ENCODE measurements at places on chromosomes 7 and 10.
A peak's percentile ranks its signal among the peaks of the same experiment; 100 is the strongest.

- DNase-seq, result no peak
These were observed 22.7 kb upstream of the AKR1B10 start for GRCh38 chr7:134504660-134505164.

- DNase-seq, result no peak
These were observed 99.8 kb downstream of the CCDC71L start for GRCh38 chr7:106561151-106561550.

GRCh38 chr7:85392789-85393188 is 205.9 kb upstream of the SEMA3D start:
- DNase-seq, result no peak

DNA sequence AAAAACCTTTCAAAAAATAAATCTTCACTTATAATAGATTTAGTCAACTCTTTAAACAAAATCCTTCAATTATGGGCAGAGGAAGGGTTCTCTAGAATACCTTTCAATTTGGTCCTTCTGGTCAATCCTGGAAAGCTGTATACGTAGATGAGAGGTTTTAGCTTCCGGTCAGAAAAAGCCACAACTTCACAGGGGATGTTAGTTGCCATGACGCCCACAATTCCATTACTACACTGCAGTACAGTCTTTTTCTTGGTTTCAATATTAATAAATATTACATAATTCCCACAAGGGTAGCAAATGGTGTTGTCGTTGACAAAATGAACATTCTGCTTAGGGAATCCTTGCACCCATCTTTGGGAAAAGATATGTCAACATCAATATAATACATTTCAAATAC is 1.7 kb downstream of the CFAP43 start:
- DNase-seq, result no peak

DNA sequence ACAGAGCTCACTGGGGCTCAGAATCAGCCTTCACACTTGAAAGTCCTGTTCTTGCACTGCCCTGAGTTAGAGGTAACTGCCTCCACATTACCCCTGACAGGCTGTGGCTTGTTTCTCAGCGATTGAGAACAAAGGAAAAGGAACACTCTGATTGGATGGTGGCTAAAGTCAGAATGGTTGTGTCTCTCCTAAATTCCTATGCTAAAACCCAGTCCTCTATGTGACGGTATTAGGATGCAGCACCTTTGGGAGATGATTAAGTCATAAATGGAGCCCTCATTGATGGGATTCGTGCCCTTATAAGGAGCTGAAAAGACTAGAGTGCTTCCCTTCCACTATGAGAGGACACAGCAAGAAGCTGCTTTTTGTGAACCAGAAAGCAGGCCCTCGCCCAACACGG is 38.9 kb upstream of the DGKI start:
- no peak for DNase-seq

DNA sequence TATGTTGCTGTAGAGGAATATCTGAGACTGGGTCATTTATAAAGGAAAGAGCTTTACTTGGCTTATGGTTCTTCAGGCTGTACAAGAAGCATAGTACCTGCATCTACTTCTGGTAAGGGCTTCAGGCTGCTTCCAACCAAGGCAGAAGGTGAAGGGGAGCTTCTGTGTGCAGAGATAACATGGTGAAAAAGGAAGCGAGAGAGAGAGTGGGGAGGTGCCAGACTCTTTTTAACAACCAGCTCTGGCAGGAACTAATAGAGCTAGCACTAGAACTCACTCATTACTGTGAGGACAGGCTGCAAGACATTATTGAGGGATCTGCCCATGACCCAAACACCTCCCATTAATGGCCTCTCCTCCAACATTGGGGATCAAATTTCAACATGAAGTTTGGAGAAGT is 94.5 kb downstream of the KIF20B start:
- DNase-seq, result no peak

GRCh38 chr10:11949152-11949551 is 93.5 kb downstream of the UPF2 start:
- DNase-seq, result no peak

DNA sequence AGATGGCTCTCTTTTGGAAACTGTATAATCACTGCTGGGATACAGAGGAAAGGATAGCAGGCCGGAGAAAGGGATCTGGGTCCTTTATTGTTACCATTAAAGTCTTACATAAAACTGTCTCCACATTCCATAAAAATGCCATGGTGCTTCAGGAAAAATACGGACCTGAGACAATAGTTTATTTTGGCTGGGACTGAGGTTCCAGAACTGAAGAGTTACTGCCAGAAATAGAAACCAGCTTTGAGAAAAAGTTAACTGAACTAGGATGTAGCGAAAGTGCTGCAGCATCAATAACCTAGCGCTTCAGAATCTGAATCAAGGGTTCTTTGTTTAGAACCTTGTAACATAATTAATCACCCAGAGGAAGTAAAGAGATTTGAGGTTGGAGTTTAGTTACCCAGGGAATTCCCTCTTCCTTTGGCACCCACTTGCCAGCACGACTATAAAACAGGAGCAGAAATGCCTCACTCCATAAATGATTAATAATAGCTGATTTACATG is 38.0 kb downstream of the MEOX2 start:
- no peak for DNase-seq

DNA sequence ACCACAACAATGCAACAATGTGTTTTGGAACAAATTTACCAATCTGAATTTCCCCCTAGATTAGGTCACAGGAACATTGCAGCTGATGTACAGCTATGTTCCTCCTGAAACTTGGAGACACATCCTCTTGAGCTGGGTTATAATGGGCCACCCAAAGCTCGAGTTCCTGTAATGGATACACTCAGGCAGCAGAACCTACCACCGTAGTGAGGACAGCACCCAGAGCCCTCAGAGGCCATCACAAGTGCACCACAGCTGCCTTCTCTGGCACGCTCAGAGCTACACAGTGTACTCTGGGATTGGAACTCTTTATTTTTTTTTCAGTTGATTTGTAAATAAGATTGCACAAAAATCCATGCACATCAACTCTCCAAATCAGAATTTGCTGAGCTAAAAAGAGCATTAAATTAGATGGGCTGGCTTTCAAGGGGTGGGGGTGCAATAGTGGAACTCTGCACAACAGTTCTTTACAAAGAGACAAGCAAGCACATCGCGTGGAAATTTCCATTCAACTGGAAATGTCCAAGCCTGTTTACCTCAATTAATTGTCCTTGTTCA is 56.7 kb downstream of the EGFR start:
- peak; percentile 60 for DNase-seq

GRCh38 chr7:139118234-139118804 is 8.8 kb upstream of the ZC3HAV1 start:
- no peak for DNase-seq

DNA sequence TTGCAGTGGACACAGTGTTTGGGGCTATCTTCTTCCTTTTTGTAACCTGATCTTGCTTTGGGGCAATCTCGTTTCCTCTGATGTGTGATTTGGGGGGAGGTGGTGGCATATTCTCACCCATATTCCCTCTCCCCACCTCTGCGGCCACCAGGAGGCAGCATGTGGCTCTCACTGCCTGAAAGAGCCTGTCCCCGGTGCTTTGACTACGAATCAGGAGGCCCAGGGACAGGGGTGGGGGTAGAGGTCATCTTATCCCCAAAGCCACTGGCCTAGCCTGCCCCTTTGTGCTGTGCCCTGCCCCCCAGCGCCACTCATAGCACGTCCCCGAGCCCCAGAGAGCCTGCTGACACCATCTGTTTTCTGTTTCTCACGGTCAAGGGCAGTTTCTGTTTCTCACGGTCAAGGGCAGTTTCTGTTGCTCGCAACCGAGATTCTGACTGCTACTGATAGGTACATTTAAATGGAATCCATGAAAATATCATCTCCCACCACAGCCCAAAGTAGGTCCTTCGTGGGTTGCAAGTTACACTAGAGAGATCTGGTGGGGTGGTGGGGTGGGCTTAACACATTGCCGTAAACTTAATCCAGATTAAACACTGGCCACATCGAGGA is 28.2 kb downstream of the PHYH start:
- DNase-seq, result peak; percentile 29

DNA sequence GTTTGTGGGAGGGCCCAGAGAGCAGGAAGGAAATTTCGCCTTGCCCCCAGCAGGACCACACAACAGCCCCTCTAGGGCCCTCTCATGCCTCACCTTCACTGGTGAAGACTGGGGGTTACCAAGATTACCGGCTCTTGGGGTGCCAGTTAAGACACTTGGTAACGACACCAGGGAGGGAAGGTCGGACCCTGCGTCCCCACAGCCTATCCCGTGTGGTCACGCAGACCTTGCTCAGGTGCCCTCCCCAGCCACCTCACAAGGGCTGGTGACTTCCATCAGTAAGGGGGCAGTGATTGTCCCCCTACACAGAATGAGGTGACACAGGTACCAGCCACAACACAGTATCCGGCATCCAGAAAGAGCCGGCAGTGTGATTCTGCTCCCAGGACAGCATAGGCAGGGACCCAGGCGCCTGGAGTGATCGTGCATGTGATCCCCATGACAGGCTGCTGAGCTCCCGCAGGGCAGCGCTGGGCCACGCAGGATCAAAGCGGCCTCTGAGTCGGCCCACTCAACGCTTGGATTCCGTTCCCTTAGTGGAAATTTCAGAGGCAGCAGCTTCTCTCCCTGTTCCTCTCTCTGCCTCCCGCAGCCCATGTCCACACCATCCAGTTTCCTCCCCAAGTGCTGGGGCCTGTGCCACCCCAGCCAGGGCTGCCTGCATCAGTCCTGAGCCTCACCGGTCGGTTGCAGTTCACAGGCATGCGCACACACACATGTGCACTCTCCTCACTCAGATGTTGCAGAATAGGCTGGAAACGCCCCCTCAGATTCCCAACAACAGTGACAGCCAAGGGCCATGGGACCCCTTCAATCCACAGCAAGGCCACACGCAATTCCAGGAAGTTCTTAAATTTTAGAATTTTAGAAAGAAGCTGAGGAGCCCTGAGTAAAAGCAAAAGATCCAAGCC is 35.8 kb downstream of the CAMK2B start:
- DNase-seq, result no peak

- no peak for DNase-seq
These were observed 56.3 kb downstream of the C10orf105 start for GRCh38 chr10:71663311-71663710.

Measured in Ammon's horn (tissue), 1 donor.